ENCODE measurements at places on chromosomes 2 and 18. TPM values are rescaled to one million over a fixed set of nuclear protein-coding genes. Genes with fewer than 3 reads are reported as not detected.

DNA sequence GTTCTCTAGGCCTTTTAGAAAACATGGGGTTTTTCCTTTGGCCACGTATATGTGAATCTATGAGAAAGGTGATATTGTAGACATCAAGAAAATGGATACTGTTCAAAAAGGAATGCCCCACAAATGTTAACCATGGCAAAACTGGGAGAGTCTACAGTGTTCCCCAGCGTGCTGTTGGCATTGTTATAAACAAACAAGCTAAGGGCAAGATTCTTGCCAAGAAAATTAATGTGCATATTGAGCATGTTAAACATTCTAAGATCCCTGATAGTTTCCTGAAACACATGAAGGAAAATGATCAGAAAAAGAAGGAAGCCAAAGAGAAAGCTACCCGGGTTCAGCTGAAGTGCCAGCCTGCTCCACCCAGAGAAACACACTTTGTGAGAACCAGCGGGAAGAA, 64.9 kb downstream of the CYBRD1 start:
- no peak for DNase-seq

The NEU2 gene
- not detected for total RNA-seq

DNA sequence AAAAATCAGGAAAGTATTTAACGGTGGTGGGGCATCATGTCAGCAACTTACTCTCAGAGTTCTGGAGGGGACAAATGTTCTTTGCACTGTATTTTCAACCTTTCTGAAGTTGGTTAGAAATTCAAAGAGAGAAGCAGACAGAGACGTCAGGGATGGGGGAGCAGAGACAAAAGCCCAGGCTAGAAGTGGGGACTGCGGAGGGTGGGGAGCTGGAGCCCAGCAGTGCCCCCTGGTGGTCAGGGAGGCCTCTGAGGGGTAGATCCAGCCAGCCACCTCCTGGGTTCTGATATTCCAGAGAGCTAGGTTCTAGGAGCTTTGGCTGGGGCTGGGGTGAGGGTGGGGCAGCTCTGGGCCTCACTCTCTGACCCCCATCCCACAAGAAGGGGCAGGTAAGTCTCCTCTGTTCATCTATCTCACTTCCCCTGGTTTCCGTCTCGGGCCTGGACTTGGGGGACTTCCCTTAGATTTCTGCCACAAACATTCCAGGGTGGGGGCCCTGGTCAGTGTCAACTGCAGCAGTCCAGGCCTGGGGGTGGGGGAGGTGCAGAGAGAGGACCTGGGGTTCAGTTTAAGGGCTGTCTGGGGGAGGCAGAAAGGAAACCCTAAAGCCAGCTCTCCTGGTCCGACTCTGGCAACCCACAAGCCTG, 8.9 kb downstream of the TNS1 start:
- peak; percentile 31 for DNase-seq

The FLACC1 gene
- total RNA-seq: 0.26 TPM

- DNase-seq: peak; percentile 49
Measured at GRCh38 chr2:182784777-182785176, 68.7 kb downstream of the DNAJC10 start.

The NYAP2 gene
- not detected for total RNA-seq

The ST8SIA3 gene
- total RNA-seq: not detected

DNA sequence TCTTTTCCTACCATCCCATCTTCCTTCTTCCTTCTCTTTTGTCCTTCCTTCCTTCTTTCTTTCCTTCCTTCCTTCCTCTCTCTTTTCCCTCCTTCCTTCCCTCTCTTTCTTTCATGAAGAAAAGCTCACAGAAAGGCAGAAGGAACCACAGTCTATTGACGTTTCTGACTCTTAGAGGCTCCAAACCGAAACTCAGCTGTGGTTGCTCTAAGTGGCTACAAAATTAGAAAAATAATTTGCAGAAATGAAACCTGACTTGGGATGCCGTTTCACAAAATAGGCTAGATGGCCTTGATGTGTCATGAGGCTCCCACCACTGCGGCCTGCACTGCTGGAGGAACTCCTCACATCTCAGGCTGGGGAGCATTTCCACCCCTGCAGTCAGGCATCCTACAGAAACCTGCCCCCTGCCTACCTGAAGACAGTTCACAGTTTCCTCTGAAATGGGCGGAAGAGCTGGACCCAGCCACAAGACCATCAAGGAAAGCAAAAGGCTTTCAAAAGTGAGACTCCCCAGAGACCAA, 165.6 kb downstream of the SMAD7 start:
- DNase-seq: no peak

All from bronchial epithelial cell (primary cell).